ENCODE measurements at places on chromosomes 3 and 15. TPM values are rescaled to one million over a fixed set of nuclear protein-coding genes. Genes with fewer than 3 reads are reported as not detected.

SCAANT1 gene
- total RNA-seq, result not detected

STRA6 gene
- total RNA-seq, result not detected

- DNase-seq, result no peak
Observed at GRCh38 chr3:18149386-18149785, 275.8 kb downstream of the SATB1 start.

DNA sequence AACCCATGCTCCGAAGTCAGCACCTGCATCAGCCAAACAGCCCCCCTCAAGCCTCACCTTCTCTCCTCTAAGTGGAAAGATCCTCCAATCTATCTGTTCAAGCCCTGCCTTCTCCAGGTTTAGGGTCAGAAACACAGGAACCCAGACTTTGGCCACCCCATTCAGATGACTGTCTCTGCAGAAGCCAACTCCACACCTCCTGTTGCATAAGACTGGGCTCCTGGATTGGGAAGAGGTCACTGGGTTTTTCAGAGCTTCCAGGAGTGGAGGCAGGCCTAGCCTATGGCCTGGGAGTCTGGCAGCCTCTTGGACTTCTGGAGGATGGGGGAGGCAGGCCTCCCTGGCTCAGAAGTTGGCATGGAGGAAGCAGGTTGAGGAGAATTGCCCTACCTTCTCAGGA lies 21.5 kb downstream of the CCDC33 start:
- no peak for DNase-seq

AMT gene
- 14.7 TPM for total RNA-seq

Data from stomach (tissue), 19 donors.